ENCODE measurements at places on chromosomes 13 and 19.

- no peak for DNase-seq
These were observed 687.4 kb downstream of the DIAPH3 start for GRCh38 chr13:59476366-59476765.

- peak; percentile 82 for DNase-seq
These were observed 1.0 kb downstream of the HMGB1 start for GRCh38 chr13:30464496-30465342.

GRCh38 chr19:49512970-49513745 is 697 bp downstream of the FCGRT start:
- DNase-seq, result no peak

DNA sequence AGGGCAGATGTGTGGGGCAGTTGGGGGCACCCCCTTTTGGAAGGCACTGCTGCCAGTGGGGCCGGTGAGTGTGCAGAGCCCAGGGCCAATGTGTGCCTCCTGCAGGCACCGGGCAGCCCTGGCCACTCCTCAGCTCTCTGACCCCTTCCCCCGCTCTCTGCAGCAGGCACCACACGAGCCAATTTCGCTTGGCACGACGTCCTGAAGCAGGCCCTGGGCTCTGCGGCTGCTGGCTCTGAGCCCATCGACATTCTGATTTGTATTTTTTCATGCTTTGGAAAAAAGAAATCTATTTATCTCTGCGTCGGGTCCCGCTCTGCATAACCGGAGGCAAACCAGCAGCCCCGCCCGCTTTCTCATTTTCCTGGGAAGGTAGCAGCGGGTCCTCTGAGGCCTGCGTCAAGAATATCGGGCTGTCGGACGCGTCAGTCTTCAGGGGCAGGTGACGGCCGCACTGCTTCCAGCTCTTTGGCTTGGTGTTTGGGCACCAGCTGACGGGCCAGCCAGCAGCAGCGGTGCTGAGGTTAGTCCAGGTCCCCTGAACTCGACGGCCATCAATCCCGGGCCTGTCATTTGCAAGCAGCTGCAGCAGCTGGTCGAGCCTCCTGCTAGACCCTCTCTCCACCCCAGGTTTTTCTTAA is 134.3 kb downstream of the KDM4B start:
- no peak for DNase-seq

DNA sequence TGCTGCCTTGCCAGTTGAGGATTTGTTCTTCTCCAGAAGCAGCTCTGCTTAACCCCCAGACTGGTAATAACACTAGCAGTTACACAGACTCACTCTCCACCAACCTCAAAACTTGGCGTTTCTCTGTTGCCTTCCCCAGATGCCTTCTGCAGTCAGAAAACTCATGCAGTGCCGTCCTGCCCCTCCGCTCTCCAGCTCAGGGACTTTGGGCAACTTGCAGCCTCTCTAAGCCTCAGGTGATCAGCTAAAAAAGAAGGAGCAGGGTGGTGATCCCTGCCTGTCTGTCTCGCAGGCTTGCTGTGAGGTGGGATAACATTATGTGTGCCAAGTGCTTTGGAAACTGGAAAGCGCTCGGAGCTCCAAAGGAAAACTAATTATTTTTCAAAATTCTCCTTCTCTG is 391.6 kb downstream of the HS6ST3 start:
- no peak for DNase-seq

DNA sequence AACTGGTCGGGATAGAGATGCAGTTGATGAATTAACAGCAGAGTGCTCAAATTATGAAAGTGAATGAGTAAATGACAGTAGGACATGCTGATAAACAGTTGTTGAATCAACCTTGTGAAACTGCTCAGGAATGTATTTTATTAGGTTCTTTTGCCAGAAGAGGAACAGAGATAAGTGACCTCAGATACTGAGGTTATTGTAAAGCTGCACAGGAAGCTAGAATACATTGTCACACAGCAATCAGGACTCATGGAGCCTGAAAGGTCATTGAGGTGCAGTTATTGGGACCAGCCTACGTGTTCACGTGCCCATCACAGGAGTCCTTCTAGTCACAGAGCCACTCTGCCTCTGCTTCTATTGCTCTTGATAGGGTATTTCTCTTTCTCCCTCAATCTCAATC is 47.5 kb upstream of the MED4 start:
- no peak for DNase-seq
